RWPE2 (cell line): ENCODE measurements at places on chromosomes 5 and 9.

GRCh38 chr9:726005-726404 lies 115.5 kb upstream of the DMRT1 start:
- DNase-seq: no peak

DNA sequence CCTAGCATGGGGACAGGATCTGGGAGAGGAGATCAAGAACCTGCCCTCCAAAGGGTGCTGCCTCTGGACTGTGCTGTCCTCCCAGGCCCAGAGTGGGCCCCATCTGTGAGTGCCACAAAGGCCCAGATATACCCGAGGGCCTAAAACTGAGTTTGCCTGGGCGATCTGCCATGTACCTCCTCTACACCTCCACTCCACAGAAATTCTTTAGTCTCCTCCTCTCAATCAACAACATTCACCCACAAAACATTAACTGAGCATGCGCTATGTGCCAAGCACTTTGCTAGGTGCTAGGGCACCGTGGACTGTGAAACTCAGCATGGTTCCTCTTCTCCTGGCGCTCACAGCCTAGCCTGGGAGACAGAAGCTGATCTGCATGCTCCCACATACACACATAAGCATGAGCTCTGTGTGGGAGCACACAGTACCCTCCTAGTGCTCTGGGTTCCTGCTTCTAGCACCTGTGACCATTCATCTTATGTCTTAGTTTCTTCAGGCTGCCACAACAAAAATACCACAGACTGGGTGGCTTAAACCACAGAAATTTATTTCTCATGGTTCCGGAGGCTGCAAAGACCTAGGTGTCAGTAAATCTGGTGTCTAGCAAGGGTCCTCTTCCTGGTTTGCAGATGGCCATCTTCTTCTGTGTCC lies 82.0 kb upstream of the FSTL4 start:
- no peak for DNase-seq

DNA sequence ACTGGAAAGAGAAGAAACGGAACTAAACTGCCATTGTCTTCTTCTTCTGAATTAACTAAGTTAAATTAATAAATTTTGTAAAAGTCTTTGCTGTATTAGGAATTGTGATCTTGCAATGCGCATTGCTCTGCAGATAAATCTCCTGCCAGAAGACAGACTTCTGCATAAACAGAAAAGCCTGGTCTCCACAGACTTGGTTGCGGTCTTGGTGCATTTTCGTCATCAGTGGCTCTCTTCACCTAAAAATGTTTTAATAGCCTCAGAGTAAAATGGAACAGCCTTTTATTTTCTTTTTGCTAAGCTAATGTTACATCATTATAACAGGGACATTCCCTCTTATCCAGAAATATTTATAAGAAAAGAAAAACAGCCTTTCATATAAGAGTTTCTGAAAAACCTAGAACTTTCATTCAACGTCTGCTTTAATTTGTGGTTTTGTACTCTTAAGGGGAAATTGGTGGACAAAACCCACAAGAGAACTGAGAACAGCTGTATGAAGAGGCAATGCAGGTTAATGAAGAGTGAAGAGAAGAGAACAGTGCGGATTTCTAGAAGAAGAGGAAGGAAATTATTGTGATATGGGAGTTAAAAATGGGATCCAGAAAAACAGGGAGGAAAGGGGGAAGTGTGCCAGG lies 10.1 kb downstream of the IFNA5 start:
- no peak for DNase-seq

- no peak for DNase-seq
These were observed 10.2 kb downstream of the GFRA3 start for GRCh38 chr5:138264183-138264582.

DNA sequence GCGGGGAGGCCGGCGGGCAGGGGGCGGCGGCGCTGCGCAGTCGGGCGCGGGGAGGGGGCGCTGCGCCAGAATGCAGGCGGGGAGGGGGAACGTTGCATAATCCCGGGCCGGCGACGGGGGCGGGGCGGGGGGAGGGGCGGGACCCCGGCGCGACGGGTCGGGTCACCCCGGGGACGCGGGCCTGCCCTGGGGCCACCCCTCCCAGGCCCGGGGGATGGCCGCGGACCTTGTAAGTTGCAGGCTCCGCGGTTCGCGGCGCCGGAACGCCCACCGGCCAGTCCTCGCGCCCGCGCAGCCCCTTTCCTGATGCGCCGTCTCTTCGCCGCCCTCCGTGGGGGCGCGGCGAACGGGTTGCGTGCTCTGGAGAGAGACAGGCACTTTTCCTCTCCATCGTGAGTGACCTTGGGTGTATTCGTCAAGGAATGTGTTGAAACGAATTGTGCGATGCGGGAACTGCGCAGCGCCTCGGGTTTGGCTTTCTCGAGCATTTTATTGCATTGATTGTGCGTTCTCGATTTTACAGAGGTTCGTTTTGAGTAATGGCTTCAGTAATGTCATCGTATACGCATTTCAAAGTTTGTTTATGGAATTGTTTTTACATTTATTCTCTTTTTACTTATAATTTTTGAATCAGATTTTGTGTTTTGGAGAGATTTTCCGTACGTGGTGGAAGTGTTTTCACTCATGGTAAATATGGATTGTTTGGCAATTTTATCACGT lies 802 bp downstream of the SPIN1 start:
- DNase-seq: peak; percentile 53

DNA sequence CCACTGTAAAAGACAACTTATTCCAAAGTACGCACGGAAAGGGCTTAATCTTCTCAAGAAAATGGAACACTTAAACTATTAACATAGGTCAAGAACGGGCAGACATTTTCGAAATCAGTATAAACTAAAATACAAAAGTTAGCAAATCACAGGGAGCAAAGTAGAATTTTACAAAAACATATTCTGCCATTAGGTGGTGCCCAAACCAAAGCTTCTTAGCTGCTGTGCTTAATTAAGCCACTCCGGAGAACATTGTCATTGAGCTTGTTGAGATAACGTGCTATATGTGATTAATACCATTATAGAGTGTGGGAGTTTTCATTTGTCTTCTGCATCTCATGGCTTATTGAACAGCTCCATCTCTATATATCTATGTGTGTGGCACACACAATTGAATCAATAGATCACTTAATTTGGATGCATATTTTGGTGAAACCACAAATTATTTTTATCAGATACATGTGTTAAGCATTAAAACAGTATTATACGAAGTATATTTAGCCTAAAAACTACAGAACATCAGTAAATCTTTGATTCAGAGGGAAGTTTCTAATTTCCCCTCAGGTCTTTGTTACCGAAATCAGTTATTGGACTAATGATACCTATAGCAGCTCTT lies 23.4 kb downstream of the UBLCP1 start:
- DNase-seq: no peak

GRCh38 chr5:159680095-159680494 lies 236.2 kb upstream of the ADRA1B start:
- DNase-seq: no peak

GRCh38 chr9:106886111-106887046 lies 23.4 kb downstream of the ZNF462 start:
- DNase-seq: no peak

DNA sequence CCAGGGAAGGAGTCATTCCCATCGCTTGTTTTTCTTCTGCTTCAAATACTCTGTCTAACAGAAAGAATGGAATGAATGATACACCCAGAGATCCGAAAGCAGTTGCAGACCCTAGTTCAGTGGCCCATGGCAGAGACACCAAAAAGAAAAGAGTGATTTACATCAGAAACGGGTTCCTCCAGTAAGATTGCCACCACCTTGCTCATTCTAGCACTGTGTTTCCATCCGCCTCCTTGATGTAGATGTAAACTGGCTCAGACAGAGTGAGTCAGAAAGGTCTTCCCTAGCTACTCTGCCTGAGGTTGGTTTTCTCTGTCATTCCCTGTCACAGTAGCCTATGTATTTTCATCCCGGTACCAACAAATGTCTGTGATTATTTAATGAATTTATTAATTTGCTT lies 15.9 kb upstream of the CLINT1 start:
- no peak for DNase-seq

DNA sequence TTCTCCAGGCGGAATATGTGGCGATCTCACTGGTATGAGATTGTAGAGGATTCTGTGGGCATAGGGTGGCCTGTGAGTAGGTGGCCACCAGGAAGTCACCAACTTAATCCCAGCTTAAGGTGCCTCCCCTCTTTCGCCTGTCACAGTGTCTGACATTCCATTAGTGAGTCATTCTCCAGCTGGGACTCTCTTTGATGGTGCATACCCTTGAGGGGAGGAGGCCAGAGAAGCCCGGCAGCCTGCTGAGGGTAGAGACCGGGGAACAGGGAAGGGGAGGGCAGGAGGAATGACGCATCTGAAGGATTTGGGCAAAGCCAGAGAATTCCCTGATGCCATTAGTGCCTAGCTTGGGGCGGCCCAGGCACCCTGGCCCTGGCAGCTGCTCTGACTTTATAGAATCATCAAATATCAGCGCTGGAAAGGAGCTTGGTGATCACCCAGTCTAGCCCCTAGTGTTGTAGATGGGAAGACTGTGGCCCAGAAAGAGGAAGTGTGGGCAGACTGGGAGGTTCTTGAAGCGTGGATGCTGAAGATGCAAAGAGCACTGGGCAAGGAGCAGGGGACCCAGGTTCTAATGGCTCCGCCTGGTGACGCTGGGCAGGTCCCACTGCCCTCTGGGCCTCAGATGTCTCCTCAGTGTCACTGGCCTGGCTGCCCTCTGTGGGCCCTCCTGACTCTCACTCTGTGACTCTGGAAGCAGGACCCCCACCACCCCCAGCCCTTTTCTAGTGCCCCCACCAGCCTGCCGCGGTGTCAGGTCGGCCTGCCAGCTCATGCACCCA lies 41.4 kb downstream of the DAB2IP start:
- no peak for DNase-seq

- DNase-seq: peak; percentile 95
These were observed 43.9 kb upstream of the ORM1 start for GRCh38 chr9:114278881-114279570.

- no peak for DNase-seq
These were observed 1530.6 kb downstream of the EFNA5 start for GRCh38 chr5:106140101-106140500.
